Stimulated activated CD8-positive, alpha-beta memory T cell treated with anti-CD3 and anti-CD28 coated beads, Interleukin-4, amount 100 ng/mL, for 4 hours (primary cell): ENCODE measurements at places on chromosomes 7 and 10.

GRCh38 chr7:136290351-136290750 lies 313.2 kb upstream of the MTPN start:
- DNase-seq: no peak

DNA sequence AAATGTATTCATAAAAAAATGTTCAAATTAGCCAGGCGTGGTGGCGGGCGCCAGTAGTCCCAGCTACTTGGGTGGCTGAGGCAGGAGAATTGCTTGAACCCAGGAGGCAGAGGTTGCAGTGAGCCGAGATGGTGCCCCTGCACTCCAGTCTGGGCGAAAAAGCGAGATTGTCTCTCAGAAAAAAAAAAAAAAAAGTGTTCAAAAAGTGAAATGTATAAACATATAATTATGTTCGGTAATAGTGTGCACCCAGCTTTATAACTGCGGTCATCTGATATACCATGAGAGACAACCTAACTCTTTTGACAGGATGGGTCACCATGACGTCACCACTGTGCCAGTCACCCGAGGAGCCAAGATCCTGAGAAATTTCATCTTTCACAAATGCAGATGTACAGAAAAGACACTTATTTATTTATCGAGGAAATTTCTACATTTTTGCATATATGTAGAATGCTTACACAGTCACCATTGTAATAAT lies 594 bp upstream of the RP9 start:
- no peak for DNase-seq

GRCh38 chr10:91974960-91975359 lies 51.4 kb downstream of the BTAF1 start:
- no peak for DNase-seq

GRCh38 chr10:51675088-51675487 lies 24.3 kb downstream of the CSTF2T start:
- DNase-seq: no peak

DNA sequence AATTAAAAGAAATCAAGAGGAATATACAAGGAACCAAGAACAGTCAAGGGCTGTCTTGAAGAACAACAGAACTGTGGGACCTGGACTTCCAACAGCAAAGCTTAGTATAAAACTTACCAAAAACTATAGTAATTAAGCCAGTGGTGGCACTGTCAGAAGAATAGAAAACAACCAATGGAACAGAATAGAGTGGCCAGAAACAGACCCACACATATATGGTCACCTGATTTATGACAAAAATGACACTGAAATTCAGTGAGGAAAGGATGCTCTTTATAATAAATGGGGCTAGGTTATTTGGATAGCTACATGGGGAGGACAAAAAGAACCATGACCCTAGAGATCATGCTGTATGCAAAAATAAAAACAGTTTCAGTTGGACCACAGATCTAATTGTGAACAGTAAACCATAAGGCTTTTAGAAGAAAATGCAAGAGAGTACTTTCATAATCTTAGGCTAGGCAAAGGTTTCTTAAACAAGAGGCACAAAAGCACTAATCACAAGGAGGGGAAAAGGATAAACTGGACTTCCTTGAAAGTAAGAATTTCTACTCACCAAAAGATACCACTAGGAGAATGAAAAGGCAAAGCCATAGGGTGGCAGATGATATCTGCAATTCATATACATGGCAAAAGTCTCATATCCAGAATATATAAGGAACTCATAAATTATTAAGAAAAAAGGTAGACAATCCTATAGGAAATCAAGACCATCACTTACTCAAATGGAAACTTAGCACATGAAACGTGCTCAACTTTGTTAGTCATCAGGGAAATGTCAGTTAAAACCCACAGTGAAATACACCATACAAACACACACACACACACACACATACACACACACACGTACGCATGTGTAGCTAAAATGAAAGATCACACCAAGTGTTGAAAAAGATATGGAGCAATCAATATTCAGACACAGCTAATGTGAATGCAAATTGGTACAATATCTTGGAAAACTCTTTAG lies 20.8 kb downstream of the HYCC1 start:
- no peak for DNase-seq
